ENCODE measurements at places on chromosomes 1 and 21.

GRCh38 chr1:208781391-208782045 is 537.3 kb upstream of the PLXNA2 start:
- DNase-seq = no peak

DNA sequence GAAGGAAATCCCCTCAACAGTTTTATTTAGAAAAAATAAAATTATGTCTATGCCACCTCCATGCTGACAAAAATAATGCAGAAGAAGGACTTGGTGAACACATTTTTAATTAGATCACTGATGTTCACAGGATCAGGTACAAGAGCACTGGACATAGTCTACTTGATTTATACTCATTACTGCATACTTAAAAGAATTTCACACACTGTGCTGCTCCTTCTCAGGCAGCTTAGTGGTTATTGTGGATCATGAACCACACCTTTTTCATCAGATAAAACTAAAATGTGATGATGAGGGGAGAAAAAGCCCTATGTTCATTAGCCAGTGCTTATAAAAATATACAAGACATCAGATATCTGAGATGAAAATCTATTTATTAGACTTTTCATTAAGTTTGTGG is 103.3 kb upstream of the DPH5 start:
- no peak for DNase-seq

DNA sequence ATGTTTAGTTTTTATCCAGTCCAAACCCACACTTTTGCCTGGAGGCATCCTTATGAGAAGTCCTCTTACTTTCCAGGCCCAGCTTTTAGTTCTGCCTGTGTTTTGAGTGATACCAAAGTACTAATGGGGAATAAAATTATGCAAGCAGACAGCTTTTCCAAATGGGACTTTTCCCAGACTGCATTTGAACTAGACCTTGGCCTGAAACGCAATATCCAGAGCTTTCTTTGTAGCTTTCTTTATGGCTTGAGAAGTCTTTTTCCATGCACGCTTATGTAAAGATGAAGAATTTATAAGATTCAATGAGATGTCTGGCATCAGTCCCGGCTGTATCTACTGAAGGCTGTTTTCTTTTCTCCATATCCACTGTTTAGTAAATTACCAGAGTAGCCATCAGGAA is 236.6 kb upstream of the RAB4A start:
- no peak for DNase-seq

GRCh38 chr1:116458695-116459094 is 85.7 kb downstream of the ATP1A1 start:
- DNase-seq = no peak

DNA sequence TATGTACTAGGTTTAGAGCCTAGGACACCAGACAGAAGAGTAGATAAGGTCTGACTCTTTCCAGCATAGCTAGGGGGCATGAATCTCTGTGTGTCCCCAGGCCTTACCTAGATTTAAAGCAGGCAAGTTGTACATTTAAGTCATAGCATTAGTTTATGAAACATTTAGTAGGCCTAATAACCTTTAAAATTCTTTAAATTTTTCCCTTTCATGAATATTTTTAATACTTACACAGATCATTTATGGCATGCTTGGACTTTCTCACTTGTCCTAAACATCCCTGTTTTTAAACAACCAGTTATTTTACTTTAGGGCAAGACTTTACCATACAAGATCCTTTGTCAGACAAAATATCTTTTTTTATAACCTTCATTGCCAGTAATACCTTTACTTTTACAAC is 258.4 kb upstream of the ZRANB2 start:
- no peak for DNase-seq

GRCh38 chr1:27598295-27598687 is 5.7 kb downstream of the AHDC1 start:
- no peak for DNase-seq

DNA sequence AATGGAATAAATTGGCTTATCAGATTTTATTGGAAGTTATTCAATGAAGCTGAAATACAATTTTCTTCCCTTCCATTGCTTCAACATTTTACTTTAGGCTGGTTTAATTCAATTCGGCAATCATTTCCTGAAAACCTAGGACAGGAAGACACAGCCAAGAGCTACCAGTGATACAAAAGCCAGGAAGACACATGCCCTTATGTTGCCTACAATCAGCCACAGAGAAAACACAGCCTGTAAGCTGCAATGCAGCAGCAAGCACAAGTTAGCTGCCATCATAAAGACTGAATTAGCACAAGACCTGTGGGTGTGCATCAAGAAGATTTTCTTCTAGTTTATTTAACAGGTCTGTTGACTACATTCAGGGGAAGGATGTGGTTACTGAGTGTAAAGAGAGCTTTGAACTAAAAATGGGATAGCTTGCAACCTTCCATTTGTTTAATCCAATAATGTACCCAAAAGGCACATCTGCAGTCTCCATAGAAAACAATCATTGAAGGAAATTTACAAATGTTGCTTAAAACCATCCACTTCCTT is 193.8 kb downstream of the KCNH1 start:
- no peak for DNase-seq

DNA sequence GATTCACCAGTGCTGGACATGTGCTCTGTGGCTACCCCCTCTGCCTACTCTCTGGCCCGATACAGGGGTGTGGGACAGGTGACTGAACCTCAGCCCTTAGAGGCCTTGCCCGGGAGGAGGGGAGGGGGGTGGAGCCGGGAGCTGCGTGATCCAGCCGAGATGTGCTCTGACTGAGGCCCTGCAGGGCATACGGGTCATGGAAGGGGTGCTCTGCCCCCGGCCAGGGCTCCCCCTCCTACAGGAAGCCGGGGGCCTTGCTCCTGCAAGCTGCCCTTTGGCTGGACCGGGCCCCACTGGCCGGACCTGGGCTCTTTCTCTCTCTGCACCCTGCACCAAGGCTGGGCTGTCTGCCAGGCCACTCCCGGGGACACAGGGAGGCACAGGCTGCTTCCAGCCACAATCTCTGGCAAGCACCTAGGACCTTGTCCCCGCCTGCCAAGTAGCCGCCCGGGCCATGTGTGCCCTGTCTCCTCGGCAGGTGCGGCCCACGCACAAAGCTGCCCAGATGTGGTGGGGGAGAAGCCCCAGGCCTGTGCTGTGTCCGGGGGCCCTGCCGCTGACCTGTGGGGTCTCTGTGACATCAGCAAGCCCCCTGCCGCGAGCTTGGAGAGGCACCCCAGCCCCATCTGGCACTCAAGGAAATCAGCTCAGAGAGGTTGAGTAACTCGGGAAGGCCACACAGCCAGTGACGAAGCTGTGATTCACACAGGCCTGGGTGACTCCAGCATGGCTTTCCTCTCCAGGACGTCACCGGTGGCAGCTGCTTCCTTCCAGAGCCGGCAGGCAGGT is 1.5 kb downstream of the SCNN1D start:
- DNase-seq = peak; percentile 56
